Stimulated activated CD8-positive, alpha-beta memory T cell treated with anti-CD3 and anti-CD28 coated beads, Interleukin-2, amount 100 ng/mL, for 1 hour (primary cell): ENCODE measurements at places on chromosomes 11 and 22.

DNA sequence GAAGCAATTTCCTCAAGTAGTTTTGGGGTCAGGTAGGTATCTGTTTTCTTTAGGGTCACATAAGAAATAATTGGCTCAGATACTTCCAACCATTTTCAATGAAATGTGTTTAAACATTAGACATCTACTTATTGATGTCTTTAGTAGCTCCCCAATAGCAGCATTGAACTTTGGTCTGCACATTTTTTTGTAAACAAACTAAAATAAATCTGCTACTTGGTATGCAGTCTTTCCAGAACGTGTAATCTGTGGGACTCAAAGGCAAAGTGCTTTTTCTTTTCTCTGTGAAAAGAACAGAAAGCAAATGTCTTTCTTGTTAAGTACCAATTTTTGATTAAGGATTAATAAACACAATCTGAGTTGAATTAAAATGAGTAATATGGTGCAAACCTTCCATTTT lies 13.6 kb downstream of the SLC22A25 start:
- DNase-seq: no peak

- no peak for DNase-seq
These were observed 15.1 kb downstream of the DTX4 start for GRCh38 chr11:59187035-59187434.

GRCh38 chr11:5880329-5880728 lies at the start of gene OR52E4:
OR52E4 (plus strand) TSS chr11:5880629; CDS start chr11:5884293, 3,664 bp downstream.
- DNase-seq: no peak

- no peak for DNase-seq
These were observed 25.9 kb downstream of the GRAP2 start for GRCh38 chr22:39926753-39927152.

- peak; percentile 63 for DNase-seq
These were observed 32.3 kb downstream of the NEAT1 start for GRCh38 chr11:65454696-65455456.

- no peak for DNase-seq
These were observed 76.9 kb downstream of the DKK3 start for GRCh38 chr11:11931461-11932055.

DNA sequence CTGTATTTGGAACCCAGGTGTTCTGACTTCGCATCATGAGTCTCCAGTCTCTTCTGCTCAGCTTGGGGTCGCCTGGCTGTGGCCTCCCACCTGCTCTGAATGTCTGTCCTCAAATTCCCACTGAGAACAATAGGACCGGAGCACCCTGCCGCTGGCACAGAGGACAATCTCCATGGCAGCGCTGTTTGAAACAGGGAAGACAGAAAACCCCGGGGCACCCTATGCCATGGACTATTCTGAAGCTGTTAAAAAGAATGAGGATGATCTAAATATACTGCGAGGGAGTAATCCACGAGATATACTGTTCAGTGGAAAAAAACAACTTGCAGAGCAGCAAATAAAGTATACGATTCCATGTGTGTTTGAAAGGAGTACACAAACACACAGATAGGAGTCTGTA lies 415.6 kb upstream of the NARS2 start:
- DNase-seq: no peak

DNA sequence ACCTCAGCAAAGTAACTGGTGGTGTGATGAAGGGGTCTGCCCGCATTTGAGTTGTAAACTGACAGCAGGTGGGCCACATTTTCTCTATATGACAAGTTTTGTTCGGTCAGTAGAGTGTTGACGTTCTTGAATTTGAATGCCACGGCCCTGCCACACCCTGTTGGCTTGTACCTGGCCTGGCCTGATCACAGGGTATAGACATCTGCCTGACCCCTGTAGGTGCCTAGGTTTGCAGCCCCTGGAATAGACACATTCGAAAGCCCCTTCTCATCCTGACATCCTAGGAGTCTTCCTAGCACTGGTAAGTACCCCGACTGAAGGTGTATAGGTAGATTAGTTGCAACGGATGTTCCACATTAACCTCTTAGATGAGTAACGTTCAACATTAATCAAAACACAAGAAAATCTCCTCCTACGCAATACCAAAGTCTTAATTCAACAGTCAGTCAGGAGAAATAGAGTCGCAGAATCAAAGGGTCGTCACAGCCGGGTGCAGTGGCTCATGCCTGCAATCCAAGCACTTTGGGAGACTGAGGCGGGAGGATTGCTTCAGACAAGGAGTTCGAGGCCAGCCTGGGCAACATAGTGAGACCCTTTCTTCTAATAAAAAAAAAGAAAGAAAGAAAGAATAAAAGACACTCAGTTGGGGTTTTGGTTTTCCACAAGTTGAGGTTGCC lies 43.6 kb upstream of the CD5 start:
- no peak for DNase-seq

- no peak for DNase-seq
These were observed 34.9 kb downstream of the SCUBE1 start for GRCh38 chr22:43308060-43308830.

DNA sequence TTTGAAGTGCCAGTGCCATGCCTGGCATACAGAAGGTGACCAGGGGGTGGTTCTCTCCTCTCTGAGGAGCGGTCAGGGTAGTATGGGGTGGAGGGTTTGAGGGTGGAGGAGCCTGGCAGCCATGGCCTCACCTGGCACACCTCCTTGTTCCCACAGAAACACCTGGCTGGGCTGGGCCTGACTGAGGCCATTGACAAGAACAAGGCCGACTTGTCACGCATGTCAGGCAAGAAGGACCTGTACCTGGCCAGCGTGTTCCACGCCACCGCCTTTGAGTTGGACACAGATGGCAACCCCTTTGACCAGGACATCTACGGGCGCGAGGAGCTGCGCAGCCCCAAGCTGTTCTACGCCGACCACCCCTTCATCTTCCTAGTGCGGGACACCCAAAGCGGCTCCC lies 9.6 kb downstream of the SERPINH1 start:
- DNase-seq: no peak

- DNase-seq: no peak
These were observed 22.1 kb downstream of the CHKA start for GRCh38 chr11:68099057-68099456.
